Anterior cingulate cortex (tissue), 58 donors: ENCODE measurements at places on chromosomes 1 and 21.

GRCh38 chr21:41638201-41638790, 128.6 kb downstream of the RIPK4 start:
- no peak for DNase-seq

- no peak for DNase-seq
These were observed 196.1 kb upstream of the FGGY start for GRCh38 chr1:59100708-59101374.

- no peak for DNase-seq
These were observed 33.8 kb upstream of the SLC45A1 start for GRCh38 chr1:8284127-8284526.

- no peak for DNase-seq
These were observed 208.1 kb upstream of the VAMP3 start for GRCh38 chr1:7562729-7563605.

GRCh38 chr1:201647094-201647493, 108.2 kb downstream of the NAV1 start:
- DNase-seq = no peak

GRCh38 chr1:41773144-41773591, 145.6 kb downstream of the HIVEP3 start:
- DNase-seq = no peak

DNA sequence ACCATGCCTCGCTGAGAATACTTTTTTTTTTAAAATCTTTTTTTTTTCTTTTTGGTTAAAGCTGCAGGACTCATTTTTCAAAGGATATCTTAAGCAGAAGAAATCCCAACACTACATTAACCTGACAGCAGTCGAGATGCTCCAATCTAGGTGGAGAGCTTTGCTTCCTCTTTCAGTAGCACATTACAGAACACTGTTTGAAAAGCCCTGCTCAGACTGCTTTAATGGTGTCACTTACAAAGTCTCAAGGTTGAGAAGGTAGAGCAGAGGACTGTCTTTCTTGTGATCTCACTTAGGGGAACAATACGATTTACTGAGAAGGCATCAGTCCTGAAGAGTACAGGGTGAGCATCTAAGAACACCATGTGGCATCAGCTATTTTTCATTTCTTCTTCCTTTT, 21.0 kb upstream of the CPLANE2 start:
- no peak for DNase-seq

DNA sequence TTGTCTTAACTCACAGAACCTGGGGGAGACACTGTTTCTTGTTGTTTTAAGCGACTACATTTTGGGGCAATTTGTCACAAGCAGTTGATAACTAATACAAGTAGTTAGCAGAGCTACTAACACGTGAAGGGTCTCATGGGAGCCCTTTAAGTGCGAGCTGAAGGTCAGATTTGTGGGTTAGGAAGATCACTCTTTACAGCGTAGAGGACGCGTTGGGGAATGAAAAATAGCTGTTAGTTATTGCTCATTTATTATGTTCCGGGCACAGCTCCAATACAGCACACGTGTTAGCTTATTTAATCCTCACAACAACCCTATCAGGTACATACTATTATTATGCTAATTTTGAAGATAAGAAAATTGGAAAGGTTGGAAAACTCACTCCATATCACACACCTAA, 95.9 kb downstream of the ACTL8 start:
- no peak for DNase-seq

GRCh38 chr1:119318466-119319309, 49.9 kb upstream of the HAO2 start:
- no peak for DNase-seq

DNA sequence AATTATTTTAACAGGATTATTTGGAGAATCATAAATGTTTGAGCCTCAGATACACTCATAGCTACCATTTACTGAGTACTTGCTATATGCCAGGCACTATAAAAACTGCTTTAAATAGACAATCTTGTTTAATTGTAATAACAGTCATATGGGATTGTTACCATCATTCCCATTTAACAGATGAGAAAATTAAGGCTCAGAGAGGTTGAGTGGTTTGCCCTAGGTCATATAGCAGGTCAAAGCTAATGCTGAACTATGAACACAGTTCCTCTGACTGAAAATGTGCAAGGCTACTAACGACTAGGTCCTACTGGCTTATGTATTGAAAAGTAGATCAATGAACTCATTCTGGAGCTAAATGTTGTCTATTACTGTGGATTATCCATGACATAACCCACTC, 63.4 kb downstream of the DDR2 start:
- DNase-seq = no peak

DNA sequence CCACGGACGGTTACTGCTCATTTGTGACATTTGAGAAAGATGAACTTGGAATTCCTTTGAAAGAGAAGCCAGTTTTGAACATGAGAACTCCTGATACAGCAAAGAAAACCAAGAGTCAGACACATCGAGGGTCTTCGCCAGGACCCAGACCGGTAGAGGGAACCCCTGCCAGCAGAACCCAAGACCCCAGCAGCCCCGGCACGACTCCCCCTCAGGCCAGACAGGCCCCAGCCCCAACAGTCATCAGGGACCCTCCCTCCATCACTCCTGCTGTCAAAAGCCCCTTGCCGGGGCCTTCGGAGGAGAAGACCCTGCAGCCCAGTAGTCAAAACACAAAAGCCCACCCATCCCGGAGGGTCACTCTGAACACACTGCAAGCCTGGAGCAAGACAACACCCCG, 27.7 kb downstream of the CHAF1B start:
- no peak for DNase-seq

GRCh38 chr1:219049501-219049900, 124.2 kb upstream of the LYPLAL1 start:
- no peak for DNase-seq

DNA sequence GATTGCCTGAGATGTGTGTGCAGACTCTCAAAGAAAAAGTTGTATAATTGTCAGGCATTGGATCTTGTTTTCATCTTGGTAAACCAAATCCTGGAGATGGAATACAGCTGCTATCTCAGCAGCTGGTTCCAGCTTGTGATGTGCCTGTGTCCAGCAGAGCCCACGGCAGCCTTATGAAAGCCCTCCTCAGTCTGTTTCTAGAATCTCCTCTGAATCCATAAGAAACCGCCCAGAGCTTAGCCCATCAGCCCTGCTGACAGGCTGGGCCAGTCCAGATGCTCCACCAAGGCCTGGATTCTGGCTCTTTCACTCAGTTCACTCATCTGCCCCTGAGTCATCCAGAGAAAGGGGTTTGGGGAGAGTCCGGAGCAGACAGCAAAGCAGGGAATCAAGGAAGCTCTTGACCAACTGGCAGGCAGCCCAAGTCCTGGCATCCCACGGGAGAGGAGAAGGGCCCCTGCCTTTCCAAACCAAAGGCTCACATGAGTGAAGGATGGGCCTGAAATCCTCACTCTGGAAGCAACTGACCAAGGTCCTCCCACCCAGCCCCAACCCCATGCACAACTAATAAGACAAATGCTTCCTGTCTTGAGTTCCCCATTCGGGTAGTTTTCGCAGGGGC, 45.7 kb downstream of the NAV1 start:
- DNase-seq = no peak

GRCh38 chr21:29578306-29578705, 279.6 kb downstream of the BACH1 start:
- no peak for DNase-seq

DNA sequence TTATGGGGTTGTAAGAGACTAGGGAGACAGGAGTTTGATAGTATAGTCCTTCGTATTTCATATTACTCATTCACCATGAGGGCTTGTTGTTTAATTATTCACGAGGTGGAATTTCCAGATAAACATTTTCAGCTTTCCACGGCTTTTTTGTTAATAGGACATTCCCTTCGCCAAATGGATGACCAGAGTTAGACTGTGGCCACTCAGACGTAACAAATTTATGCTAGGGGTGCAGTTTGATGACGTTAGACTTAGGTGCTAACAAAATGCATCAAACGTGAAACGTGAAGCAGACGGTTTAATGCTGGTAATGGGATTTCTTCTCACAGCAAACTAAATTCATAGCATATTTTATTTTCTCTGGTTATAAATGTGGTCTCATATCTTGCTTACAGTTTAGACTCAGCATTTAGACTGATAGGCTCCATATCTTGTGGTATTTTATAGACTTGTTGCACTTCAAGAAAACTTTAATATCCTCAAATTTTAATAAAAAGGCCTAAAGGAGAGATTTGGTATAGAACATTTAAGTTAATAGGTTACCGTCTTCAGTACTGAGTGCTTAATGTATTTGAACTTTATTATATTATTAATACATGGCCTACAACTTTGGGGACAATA, 2.3 kb downstream of the DHX9 start:
- DNase-seq = no peak

- DNase-seq = no peak
These were observed 1.3 kb upstream of the NECTIN4 start for GRCh38 chr1:161090617-161091016.

GRCh38 chr1:40197656-40198055, 36.5 kb downstream of the RLF start:
- no peak for DNase-seq

DNA sequence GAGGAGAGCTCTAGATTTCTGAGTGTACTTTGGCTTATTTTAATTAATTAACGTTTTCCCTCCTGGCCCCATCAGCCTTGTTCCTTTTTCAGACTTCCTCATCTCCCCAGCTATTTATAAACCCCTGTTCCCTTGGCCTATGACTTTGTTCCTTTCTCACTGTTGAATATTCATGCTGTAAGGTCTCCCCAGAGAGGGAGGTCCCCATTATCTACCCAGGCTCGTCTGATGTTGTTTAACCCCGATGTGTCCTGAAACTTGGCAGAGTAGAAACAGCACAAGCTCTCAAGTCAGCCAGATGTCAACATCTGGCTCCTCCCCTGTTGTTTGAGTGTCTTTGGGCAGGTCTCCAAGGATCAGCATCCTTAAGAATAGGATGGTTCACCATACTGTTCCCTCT, 153.6 kb downstream of the HIVEP3 start:
- DNase-seq = no peak

- DNase-seq = no peak
These were observed 9.7 kb downstream of the ADARB1 start for GRCh38 chr21:45084121-45084520.

DNA sequence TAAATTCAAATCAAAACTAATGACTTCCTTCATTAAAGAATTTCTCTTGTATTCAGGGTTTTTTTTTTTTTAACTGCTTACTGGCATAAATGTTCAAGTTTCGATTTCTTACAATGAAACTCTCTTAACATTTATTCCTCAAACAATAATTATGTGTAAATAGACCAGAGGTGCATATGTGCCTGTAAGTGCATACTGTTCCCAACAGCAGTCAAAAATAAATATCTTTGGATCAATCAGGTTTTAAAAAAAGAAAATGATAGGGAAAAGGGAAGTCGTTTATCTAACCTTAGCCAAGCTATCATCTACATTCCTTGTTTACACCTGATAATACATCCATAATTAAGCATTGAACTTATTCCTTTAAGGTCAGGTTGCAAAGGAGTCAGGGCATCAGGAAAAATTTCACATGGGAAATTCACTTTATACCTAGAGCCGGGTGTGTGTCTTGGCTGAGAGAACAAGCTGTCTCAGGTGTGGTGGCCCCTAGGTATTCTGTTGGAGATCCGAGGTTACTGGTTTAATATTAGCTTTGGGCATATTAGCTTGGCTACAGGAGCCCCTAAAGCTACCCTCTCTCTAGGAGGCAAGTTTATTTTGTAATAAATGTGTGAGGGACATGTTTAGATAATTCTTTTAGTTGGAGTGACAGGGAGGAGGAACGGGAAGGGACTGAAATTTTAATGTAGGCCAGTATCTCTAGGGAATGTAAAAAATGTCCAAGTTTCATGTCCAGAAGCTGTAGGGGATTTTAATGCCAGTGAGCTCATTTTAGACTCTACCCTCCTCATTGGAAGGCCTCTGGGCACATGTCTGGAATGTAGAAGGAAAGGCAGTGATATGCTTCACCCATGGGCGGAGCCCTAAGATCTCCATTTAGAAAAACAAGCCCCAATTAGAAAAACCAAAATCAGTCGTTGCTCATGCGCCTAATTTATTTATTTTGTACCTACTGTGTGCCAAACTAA, 327.9 kb upstream of the PROX1 start:
- DNase-seq = no peak
